Chondrocyte (in vitro differentiated cells): ENCODE measurements at places on chromosomes 7 and 10.

DNA sequence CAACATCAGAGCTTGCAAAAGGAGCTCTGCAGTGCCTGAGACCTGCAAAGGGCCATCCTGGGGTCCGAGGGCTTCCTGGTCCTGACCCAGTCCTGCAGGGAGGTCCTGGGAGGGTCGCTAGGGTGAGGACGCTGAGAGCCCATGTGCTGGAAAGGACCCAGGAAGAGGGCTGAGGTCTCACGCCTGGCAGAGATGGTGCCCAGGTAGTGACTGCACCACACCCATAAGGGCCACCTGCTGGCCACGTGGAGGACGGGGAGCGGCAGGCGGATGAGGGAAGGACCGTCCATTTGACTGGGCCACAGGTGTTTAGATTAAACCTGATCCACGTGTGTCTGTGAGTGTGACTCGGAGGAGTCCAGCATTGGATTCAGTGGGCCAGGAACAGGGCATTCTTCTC, 392.8 kb downstream of the DNAJB6 start:
- no peaks in the 10 kb centered on the region for H3K4me1 ChIP-seq
- H3K27me3 ChIP-seq: peaks cover 26% of the 10 kb centered on the region
- no peaks in the 10 kb centered on the region for H3K36me3 ChIP-seq
- H3K4me3 ChIP-seq: no peak overlapping the region
- DNase-seq: no peak
- no peak overlapping the region for H3K27ac ChIP-seq

DNA sequence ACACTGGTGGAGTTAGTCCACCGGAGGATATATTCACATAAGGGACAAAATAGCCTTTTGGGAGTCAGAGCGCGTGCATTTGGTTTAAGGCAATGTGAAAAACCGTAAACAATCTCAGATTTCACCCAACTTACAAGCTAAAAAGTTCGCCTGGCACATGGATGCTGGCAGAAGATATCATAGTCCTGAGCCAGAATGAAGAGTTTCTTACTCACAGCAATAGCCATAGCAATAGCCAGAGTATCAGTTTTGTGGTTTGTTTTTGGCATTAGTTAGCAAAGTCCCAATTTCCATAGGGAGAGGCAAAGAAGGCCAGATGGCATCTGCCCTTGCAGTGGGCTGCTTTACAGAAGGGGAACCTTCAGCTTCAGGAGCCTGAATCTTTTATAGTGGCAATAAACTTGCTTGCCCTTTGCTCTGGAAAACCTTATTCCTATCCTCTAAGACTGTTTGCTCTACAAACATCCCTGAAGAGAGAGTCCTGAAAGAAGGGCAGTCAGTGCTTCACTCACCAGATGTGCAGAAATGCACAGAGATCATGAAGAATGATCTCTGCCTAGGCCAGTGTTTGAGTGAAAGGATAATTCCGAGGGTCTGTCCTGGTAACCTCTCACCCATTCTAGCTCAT, 28.7 kb upstream of the RSBN1L start:
- no peak for DNase-seq
- H3K4me1 ChIP-seq: peaks cover 12% of the 10 kb centered on the region
- H3K4me3 ChIP-seq: no peak overlapping the region
- peaks cover 6% of the 10 kb centered on the region for H3K36me3 ChIP-seq
- H3K27me3 ChIP-seq: no peaks in the 10 kb centered on the region

DNA sequence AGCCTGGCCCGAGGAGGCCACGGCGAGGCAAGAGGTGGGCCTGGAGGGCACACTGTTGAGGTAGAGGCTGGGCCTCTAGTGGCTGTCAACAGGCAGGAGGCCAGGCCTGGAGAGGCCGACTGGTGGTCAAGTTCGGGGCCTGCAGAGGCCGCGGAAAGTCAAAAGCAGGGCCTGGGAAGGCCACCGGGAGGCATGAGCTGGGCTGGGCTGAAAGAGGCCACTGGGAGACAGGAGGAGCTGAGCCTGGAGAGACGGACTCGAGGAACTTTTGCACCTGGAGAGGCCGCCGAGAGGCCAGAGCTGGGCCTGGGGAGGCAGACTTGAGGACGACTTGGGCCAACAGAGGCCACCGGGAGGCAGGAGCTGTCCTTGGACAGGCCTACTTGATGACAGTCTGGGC, 321.2 kb downstream of the ZNF479 start:
- H3K4me1 ChIP-seq: no peaks in the 10 kb centered on the region
- H3K36me3 ChIP-seq: no peaks in the 10 kb centered on the region
- DNase-seq: no peak

- H3K4me1 ChIP-seq: no peaks in the 10 kb centered on the region
- H3K27ac ChIP-seq: no peak overlapping the region
- DNase-seq: no peak
- H3K36me3 ChIP-seq: peaks cover 4% of the 10 kb centered on the region
These were observed 45.7 kb upstream of the GTF2IRD1 start for GRCh38 chr7:74407958-74408357.

DNA sequence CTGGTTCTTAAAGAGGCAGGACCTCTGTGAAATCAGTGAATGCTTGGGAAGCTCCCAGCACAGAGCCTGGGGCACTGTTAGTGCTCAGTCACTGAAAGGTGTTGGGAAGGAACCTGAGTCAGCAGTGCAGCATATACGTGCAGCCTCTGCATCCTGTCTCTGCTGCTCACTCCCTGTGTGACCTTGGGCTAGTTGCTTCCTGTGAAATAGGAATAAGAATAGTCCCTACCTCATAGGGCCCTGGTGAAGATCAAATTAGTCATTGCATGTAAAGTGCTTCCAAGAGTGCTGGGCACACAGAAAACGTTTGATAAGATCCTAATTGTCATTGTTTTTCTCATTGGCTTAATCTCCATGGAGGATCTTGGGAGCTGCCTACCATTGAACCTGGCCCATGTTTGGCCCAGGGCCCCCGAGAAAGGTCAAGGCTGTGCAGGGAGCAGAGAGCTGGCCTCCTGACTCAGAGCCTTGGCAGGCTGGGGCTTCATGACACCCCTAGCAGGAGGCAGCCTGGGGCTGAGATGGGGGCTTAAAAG, 73.3 kb upstream of the COL13A1 start:
- H3K27ac ChIP-seq: peak overlapping the region; percentile 91
- H3K27me3 ChIP-seq: no peaks in the 10 kb centered on the region
- peaks cover 61% of the 10 kb centered on the region for H3K4me1 ChIP-seq
- no peak for DNase-seq

GRCh38 chr10:21978191-21978862, 25.2 kb downstream of the DNAJC1 start:
- no peak for DNase-seq
- no peaks in the 10 kb centered on the region for H3K36me3 ChIP-seq
- no peaks in the 10 kb centered on the region for H3K27me3 ChIP-seq
- H3K4me1 ChIP-seq: peaks cover 36% of the 10 kb centered on the region
- peak overlapping the region; percentile 4 for H3K27ac ChIP-seq
- H3K4me3 ChIP-seq: no peak overlapping the region

DNA sequence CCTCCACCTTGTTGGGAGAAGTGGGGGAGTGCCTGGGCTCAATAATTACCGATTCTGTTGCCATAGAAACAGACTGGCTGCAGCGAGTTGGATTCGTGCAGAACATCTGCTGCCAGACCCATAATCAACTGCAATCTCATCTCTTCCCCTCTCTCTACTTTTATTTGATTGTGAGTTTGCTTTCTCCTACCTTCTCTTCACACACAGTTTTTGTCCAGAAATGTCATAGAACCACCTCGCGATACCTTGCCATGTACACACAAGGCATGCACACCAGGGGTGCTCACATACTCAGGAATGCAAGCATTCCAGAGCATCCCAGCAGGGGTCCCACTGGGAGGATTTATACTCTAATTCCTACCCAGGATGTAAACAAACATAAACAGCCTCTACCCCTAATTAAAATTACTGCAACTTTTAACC, 262.2 kb upstream of the AOAH start:
- H3K27me3 ChIP-seq: peaks cover 34% of the 10 kb centered on the region
- H3K27ac ChIP-seq: no peak overlapping the region
- no peak overlapping the region for H3K4me3 ChIP-seq
- H3K36me3 ChIP-seq: no peaks in the 10 kb centered on the region

DNA sequence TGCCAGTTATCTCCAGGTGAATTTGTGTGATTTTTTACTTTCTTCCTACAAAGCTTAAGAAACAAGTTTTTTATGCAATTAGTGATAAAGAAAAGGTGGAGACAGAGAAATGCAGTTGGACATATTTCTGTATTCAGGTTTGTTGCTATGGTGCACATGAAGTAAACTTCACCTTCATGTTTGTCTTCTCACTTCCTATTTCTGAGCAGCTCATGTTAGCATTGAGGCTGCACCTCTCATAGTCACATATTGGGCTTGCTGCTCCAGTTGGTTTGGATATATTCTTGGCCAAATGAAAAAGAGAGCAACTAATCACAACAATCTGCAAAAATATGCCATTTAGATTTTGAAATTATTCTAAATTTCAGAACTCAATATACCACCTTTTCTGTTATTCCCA, 475.6 kb upstream of the ZWINT start:
- H3K27me3 ChIP-seq: peaks cover 6% of the 10 kb centered on the region
- no peak for DNase-seq
- H3K4me1 ChIP-seq: no peaks in the 10 kb centered on the region

GRCh38 chr10:119466655-119467054, 75.9 kb downstream of the RGS10 start:
- H3K36me3 ChIP-seq: peaks cover 9% of the 10 kb centered on the region
- peak; percentile 88 for DNase-seq
- no peaks in the 10 kb centered on the region for H3K4me1 ChIP-seq
- H3K4me3 ChIP-seq: no peak overlapping the region
- no peak overlapping the region for H3K27ac ChIP-seq
- peaks cover 22% of the 10 kb centered on the region for H3K27me3 ChIP-seq

- H3K27ac ChIP-seq: no peak overlapping the region
- no peaks in the 10 kb centered on the region for H3K27me3 ChIP-seq
- no peak for DNase-seq
These were observed 856 bp downstream of the SSMEM1 start for GRCh38 chr7:130208516-130208915.

- DNase-seq: no peak
- H3K36me3 ChIP-seq: peaks cover 4% of the 10 kb centered on the region
- peaks cover 27% of the 10 kb centered on the region for H3K4me1 ChIP-seq
- H3K27me3 ChIP-seq: peaks cover 34% of the 10 kb centered on the region
- H3K4me3 ChIP-seq: no peak overlapping the region
These were observed 2.1 kb downstream of the NFE2L3 start for GRCh38 chr7:26153823-26154783.

DNA sequence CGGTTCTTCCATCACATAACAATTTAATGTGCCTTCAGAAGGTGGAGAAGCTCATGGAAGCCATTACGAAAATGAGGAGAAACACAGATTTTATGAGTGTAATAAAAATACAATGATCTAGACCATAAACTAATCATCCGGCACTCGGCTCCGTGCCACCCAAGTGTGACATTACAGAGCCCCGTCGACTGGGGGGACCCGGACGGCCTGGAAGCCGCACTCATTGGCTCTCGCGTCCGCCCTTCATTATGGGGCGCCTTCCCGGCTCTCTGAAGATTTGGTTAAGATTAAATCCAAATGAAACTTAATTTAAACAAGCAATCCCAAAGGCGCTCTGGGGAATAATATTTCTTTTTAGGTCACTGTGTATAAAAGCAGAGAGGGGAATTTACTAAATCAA, 242.6 kb downstream of the DNAJB6 start:
- peaks cover 23% of the 10 kb centered on the region for H3K27me3 ChIP-seq
- no peak overlapping the region for H3K4me3 ChIP-seq
- no peak overlapping the region for H3K27ac ChIP-seq

- H3K4me1 ChIP-seq: peaks cover 16% of the 10 kb centered on the region
- peaks cover 9% of the 10 kb centered on the region for H3K36me3 ChIP-seq
- no peaks in the 10 kb centered on the region for H3K27me3 ChIP-seq
These were observed 62.6 kb downstream of the RNF32 start for GRCh38 chr7:156703209-156703608.

DNA sequence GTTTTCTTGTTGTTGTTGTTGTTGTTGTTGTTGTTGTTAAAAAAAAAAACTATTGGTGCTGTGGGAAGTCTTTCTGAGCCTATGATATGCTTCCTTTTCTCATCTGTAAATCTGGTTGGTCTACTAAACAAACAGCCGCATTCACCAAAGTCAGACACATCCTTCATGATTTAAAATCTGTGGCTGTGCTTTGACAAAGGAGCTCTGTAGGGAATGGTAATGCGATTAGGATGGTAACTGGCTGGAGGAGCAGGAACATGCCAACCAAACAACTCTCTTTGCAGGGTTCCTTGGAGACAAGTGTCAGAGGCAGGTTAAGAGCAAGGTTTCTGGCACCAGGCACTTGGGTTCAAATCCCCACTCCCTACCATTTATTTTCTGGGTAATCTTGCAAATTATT, 14.9 kb upstream of the SP4 start:
- peaks cover 23% of the 10 kb centered on the region for H3K27me3 ChIP-seq
- H3K4me3 ChIP-seq: no peak overlapping the region
- H3K27ac ChIP-seq: no peak overlapping the region
- no peaks in the 10 kb centered on the region for H3K36me3 ChIP-seq
- H3K4me1 ChIP-seq: no peaks in the 10 kb centered on the region
- no peak for DNase-seq

DNA sequence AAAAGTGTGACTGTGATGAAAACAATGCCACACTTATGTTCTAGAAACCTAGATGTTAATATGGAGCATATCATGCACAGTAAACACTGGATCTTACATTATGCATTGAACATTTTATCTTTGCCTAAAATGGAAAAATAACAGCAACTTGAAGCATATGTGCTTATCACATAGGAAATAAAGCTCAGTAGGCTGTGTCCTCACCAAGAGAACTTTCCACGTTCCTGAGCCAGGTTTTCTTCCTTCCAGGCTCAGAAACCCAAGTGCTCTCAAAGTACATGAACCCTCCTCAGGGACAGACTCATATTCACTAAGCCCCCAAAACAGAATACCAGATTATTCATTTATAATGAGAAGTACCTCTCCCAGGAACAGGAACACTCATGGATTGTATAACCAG, 79.4 kb upstream of the PRKAR2B start:
- no peak for DNase-seq
- no peaks in the 10 kb centered on the region for H3K36me3 ChIP-seq
- no peak overlapping the region for H3K4me3 ChIP-seq
- no peak overlapping the region for H3K27ac ChIP-seq
- H3K27me3 ChIP-seq: peaks cover 10% of the 10 kb centered on the region
- H3K4me1 ChIP-seq: no peaks in the 10 kb centered on the region

- H3K27ac ChIP-seq: no peak overlapping the region
- DNase-seq: no peak
- H3K36me3 ChIP-seq: no peaks in the 10 kb centered on the region
- H3K4me1 ChIP-seq: no peaks in the 10 kb centered on the region
- no peak overlapping the region for H3K4me3 ChIP-seq
These were observed 72.2 kb upstream of the DLX6 start for GRCh38 chr7:96933067-96933645.

- H3K27me3 ChIP-seq: no peaks in the 10 kb centered on the region
- H3K36me3 ChIP-seq: no peaks in the 10 kb centered on the region
- DNase-seq: no peak
- no peak overlapping the region for H3K27ac ChIP-seq
- peaks cover 10% of the 10 kb centered on the region for H3K4me1 ChIP-seq
- no peak overlapping the region for H3K4me3 ChIP-seq
These were observed 125.1 kb upstream of the NRP1 start for GRCh38 chr10:33459602-33460001.

GRCh38 chr7:30225863-30226613, 58.4 kb upstream of the ZNRF2 start:
- H3K4me1 ChIP-seq: peaks cover 28% of the 10 kb centered on the region
- DNase-seq: no peak
- no peak overlapping the region for H3K4me3 ChIP-seq
- peaks cover 1% of the 10 kb centered on the region for H3K36me3 ChIP-seq
